ENCODE measurements at places on chromosomes 5 and 9.

- peak; percentile 45 for DNase-seq
These were observed 240.8 kb upstream of the ZNF462 start for GRCh38 chr9:106622164-106622487.

DNA sequence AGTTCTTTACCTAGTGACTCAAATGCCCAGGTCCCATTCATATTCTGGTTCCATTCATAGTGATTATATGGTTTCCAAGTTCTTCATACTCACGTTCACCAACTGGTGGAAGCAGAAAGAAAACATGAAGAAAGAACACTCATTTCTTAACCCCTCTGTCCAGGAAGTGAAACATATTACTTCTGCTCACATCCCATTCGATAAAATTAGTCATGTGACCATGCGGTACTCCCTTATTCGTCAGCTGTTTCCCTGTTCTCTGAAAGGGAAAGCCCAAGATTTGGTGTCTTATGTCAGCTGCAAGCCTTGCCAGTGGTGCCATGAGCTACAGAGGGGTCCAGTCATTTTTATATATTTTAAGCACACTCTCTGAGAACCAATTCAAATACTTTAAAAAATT is 387.0 kb upstream of the DMAC1 start:
- no peak for DNase-seq

GRCh38 chr5:53073348-53073747 is 36.2 kb downstream of the MOCS2 start:
- no peak for DNase-seq

DNA sequence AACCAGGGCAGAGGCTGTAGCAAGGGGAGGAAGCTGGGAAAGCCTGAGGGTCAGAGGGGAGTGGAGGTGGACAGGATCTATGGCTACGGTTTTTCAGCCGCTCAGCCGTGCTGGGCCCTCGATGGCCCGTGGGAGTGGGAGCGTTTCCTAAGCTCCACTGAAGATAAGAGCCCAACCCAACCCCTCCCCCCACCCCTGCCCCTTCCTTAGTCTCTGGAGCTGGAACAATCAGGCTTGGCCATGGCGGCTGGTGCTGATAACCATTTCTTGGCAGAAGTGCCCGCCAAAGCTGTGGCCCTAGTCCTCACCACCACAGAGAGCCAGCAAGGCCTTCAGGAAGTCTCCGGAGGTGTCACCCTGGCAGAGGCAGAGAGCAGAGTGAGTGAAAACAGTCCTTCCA is 20.3 kb upstream of the TNIP1 start:
- no peak for DNase-seq

DNA sequence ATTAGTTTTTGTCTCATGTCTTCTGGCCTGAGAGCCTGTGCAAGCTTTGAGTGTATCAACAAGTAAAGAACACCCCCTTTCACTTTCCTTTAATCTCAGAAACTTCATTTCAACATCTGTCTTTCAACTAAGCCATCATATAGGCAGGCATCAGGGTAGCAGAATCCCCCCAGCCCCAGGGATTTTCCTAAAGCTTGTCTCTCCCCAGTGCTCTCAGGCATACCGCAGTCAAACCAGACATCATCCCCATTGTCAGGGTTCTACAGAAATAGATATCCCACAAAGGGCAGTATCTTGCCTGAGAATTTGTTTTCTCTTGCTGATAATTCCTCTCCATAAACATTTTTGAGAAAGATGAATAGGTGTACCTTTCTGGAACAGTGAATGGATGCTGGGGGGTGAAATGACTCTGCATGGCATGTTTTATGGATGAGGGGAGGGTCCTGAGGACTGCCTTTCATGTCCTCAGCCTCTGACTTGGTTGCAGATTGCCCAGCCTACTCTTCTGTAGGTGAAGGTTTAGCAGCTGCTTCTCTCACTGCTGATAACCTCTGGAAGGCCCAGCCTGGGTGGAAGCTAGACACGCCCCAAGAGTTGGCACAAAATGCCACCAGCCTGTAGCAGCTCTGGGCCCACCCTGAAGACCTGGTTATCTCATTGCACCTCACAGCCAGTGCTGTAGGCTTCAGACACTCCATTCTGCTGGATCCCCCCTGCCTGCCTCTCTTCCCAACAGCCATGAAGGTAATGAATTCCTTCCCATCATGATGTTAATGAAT is 20.5 kb upstream of the SHB start:
- DNase-seq: no peak

- no peak for DNase-seq
These were observed 387.0 kb upstream of the RFX3 start for GRCh38 chr9:3912817-3913216.

Measured in NCI-H1694 treated with DMSO at 0.1 percent for 48 hours (cell line).